Urothelium cell line (cell line): ENCODE measurements at places on chromosomes 3 and 15.

GRCh38 chr15:43958861-43959330, 132.1 kb downstream of the WDR76 start:
- peak; percentile 7 for DNase-seq

- peak; percentile 34 for DNase-seq
Measured at GRCh38 chr3:192422321-192422996, 304.9 kb downstream of the FGF12 start.

GRCh38 chr15:48422401-48422800, 91.2 kb downstream of the DUT start:
- DNase-seq, result no peak

GRCh38 chr3:15978801-15979200, 181.0 kb upstream of the ANKRD28 start:
- no peak for DNase-seq

- DNase-seq, result no peak
Measured at GRCh38 chr3:141065841-141066805, 15.0 kb downstream of the SPSB4 start.

GRCh38 chr3:108088697-108089096, 2.1 kb downstream of the CD47 start:
- no peak for DNase-seq

DNA sequence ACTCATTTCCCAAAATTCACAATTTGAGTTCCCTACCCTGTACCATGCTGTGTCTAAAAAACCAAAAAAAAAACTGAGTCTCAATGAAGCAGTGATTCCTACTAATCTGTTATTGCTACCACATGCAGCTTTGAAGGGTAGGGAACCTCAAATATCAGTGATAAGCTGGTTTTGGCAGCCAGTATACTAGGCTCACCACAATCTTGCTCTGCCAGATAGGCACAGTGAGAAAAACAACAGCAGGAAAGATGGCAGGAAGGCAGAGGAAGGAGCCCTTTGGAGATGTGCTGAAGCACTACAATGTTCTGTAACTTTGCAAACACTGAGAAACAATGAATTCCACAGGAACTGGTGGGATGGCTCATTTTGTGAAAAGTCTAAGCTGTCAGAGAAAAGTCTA, 96.9 kb upstream of the UBP1 start:
- DNase-seq, result no peak

GRCh38 chr3:100029689-100030088, 84.6 kb downstream of the FILIP1L start:
- DNase-seq, result no peak

DNA sequence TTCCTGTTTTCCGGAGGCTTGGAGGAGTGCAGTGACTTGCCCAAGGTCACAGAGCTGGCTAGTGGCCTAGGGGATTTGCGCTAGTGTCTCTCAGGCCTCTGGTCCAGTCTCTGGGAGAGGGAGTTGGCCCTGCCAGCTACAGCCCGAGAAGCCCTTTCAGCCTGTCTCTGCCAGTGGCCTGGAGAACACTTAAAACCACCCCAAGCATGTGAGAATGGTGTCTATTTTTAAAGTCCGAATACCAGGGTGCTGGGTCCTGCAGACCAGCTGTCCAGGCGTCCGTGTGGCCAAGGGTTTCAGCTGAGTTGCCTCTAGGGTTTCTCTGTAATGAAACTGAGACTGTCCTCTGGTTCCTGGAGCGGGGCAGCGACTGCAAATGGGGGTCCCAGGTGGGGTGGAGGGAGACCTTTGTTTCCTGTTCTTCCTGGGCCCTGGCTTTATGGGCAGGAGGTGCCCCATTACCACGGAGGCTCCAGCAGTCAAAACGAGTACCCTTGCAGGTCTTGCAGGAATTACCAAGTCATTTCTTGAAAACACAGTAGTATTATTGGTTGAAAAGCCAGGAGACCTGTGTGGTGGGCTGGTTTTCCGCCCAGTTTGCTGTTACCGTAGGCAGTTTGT, 2.2 kb downstream of the CAND2 start:
- no peak for DNase-seq

DNA sequence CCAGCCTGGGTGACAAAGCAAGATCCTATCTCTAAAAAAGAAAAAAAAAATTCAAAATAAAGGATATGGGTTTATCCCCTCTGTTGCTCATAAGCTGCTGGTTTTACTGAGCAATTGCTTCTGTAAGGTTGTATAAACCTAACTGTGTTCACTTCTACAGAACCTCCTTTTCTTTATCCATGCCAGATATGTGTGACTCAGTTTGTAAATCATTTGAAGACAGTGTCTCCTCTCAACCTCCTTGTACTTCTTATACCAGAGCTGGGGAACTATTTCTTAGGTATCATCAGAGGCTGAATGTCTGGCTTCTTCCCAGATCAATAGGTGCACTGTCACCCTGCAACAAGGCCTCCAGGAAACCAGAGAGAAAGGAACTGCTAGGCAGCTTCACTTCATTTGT, 273.8 kb downstream of the CD47 start:
- DNase-seq, result no peak

DNA sequence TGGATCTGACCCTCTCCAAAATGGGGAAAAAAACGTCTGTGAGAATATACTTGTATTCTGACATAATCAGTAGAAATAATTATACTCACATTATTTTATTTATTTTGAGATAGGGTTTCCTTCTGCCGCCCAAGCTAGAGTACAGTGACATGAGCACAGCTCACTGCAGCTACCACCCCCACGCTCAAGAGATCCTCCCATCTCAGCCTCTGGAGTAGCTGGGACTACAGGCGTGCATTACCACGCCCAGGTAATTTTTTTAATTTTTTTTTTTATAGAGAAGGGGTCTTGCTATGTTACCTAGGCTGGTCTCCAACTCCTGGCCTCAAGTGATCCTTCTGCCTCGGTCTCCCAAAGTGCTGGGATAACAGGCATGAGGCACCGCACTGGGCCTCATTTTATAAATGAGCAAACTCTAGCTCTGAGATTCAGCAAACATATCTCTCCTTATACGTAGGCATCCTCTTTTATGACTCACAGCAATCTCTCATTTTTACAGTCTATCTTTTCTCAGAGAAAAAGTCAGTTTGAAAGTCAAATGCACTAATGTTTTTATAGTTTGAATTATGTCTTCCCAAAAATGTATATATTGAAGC, 989 bp upstream of the VGLL3 start:
- DNase-seq, result no peak

GRCh38 chr15:42800731-42801474, 64.0 kb upstream of the CDAN1 start:
- DNase-seq, result no peak

DNA sequence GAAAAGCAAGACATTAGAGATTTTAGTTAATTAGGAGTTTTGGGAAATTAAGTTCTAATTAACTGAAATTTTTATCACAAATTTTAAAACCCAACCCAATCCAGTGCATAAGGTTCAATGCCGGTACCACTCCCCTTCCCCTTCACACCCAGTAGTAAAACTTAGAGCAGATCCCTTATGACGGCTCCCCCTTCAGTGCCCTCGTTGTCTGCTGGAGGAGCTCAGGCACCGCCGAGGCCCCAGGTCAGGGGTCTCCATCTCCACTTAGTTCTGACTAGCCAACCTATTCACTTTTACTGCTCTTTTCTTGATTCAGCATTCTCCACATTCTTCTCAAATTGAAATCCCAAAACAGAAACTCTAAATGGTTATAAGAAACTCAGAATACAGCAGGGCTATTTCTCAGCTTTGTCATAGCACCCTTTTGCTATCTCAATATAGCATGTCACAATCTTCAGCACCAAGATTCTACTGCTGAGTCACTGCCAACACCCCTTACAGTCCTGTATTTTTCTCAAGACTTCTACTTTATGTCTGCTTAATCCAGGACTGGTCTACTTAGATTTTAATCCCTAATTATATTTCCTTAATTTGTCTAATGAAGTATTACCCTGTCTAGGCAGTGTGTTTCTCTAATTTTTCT, 39.8 kb downstream of the TUBGCP4 start:
- DNase-seq, result no peak

GRCh38 chr3:124014366-124014942, 22.5 kb upstream of the ROPN1 start:
- no peak for DNase-seq

DNA sequence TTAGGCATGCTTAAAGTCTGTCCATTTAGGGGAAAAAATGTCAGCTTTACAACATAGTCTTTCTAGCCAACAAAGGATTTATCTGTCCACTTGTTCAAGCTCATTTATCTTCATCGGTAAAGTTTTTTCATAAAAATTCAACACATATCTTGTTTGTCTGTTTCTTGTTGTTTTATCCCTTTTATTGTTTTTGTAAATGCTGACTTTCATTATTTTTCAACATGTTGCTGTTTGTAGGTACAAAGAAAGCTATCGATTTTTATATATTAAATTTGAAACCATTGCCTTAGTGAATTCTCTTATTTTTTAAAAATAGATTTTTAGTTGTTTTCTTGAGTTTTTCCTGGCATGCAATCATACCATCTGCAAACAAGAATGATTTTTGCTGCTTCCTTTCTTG, 185.8 kb downstream of the NSMCE3 start:
- no peak for DNase-seq

DNA sequence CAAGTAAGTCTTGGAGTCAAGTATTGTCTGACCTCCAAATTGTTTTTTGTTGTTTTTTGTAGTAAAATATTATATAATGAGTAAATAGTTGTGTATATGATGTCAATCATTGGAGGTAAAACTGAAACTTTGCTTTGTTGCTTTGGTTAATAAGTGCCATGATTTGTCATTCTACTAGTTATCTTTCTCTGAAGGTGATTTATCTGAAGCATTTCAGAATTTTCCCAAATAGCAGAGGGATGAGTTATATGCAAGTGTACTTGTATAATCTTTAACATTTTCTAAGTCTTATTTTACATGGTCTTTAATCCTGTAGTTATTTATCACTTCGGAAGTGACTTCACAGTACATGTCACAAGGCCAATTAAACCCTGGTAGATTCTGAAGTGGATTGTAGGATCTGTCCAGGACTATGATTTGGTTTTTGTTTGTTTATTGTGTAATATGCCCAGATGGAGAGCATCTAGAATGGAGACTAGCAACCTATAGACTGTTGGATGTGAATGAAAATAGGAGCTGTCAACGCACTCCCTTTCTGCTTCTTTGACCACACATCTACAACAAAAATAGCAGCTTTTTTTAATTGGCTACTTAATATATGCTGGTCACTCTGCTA, 93.1 kb upstream of the SAMMSON start:
- DNase-seq, result no peak

DNA sequence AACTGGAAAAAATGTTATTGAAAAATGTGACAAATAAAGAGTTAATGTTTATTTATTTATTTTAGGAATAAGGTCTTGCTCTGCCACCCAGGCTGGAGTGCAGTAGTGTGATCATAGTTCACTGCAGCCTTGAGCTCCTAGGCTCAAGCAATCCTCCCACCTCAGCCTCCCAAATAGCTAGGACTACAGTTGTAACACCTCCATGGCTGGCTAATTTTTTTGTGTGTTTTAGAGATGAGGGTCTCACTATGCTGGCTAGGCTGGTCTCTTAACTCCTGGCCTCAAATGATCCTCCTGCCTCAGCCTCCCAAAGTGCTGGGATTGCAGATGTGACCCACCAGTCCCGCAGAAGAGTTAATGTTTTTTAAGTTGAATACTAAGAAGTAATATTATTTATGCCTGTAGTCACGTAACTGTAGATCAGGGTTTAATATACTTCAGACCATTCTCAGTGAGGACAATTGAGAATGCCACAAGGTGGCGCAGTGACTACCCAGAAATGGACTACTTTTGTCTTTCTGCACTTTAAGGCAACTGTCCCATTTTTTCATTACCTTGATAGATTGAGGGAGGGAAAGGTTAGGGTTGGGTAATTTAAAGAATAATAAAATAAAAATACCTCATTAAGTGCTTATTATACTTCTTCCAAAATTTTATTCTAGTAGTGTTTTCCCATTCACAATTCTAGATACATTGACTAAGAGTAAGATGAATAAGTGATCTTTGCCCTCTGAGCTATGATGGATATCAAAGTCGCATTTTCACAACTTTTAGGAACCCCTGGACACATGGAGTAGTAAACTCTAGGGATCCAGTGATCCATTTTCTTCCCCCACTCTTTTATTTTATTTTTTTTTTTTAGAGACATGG, 6.0 kb downstream of the MUC13 start:
- peak; percentile 60 for DNase-seq

DNA sequence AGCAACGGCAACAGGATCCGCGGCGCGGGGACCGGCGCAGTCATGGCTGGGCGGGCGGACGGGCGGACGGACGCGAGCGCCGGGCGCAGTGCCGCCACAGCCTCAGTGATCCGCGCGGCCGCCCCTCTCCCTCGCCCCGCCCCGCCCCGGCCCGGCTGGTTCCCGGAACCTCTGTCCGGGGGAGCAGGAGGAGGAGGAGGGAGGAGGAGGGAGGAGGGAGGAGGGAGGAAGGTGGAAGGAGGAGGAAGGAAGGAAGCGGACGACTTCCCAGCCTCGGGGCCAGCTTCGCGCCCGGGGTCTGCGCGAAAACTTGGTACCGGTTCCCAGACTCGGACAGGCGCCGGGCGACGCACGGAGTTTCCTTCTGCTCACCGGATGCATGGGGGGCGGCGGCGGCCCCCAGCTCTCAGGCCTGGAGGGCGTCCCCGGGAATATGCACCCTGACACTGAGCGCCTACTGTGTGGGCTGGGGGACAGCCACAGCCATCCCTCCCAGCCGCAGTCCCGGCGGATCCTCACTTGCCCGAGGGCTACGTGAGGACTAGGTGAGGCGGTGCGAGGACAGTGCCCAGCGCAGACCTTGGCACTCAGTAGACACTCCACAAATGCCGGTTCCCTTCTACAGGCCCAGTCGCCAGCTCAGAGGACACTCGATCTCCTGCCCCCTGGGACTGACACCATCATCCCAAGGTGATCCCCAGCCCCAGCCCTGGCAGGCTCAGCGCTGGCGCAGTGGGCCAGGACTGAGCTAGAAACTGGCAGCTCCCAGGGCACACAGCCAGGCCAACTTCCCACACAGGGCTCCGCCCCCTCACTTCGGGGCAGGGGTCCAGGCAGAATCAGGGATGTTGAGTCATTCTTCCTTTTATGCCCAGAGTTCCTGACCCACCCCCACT, at the start of gene SHISA5:
SHISA5 (minus strand) TSS at position 124 of the 896 bp plus-strand sequence; CDS start at position 44, 80 bp downstream.
- peak; percentile 76 for DNase-seq

GRCh38 chr3:58572013-58572633, 5.1 kb downstream of the FAM107A start:
- DNase-seq, result no peak

- DNase-seq, result no peak
Measured at GRCh38 chr3:157769378-157769777, 266.2 kb upstream of the VEPH1 start.

GRCh38 chr3:188208516-188208981, 54.6 kb downstream of the LPP start:
- no peak for DNase-seq

DNA sequence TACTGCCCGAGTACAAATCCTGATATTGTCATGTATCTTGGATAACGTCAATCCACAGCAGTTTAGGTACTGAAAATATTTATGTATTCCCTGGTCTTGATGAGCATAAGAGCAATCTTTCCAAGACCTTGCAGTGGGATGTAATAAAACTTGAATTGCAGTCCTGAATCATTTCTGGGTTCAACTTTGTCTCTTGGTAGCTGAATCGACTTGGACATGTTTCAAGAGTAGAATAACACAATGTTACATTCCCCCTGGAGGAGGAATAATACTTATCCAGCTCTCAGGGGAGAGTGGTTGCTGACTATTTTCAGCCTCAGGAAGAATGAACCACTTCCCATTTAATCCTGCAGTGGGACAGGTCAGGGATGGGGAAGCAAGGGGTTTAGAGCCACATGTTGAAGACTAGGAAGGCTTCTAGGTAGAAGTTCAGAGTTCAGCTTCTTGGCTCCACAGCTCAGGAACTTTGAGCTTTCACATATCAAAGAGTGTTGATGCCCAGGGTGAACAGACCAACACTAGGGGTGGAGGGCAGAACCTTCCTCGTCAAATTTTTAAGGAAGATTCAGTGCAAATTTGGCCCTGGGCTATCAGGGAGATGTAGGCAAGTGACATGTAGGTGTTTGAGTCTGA, 43.4 kb upstream of the GPD1L start:
- no peak for DNase-seq
